ENCODE measurements at places on chromosomes 2 and 18.

- no peak overlapping the region for H3K27ac ChIP-seq
- H3K4me3 ChIP-seq, result no peak overlapping the region
- H3K36me3 ChIP-seq, result no peaks in the 10 kb centered on the region
- H3K4me1 ChIP-seq, result peaks cover 4% of the 10 kb centered on the region
- no peaks in the 10 kb centered on the region for H3K27me3 ChIP-seq
- DNase-seq, result no peak
Observed at GRCh38 chr2:121329786-121330185, 44.8 kb upstream of the TFCP2L1 start.

GRCh38 chr2:164028814-164029534 is 293.2 kb upstream of the FIGN start:
- no peaks in the 10 kb centered on the region for H3K27me3 ChIP-seq
- no peaks in the 10 kb centered on the region for H3K4me1 ChIP-seq
- no peak overlapping the region for H3K4me3 ChIP-seq
- H3K36me3 ChIP-seq, result no peaks in the 10 kb centered on the region

GRCh38 chr2:84781942-84782716 is 98.8 kb downstream of the TRABD2A start:
- no peak overlapping the region for H3K4me3 ChIP-seq
- H3K27ac ChIP-seq, result no peak overlapping the region
- no peaks in the 10 kb centered on the region for H3K27me3 ChIP-seq
- no peaks in the 10 kb centered on the region for H3K36me3 ChIP-seq
- no peak for DNase-seq
- H3K4me1 ChIP-seq, result no peaks in the 10 kb centered on the region

GRCh38 chr2:70202236-70202806 is 11.5 kb upstream of the C2orf42 start:
- DNase-seq, result no peak
- no peak overlapping the region for H3K27ac ChIP-seq
- H3K27me3 ChIP-seq, result no peaks in the 10 kb centered on the region
- no peaks in the 10 kb centered on the region for H3K4me1 ChIP-seq
- no peak overlapping the region for H3K4me3 ChIP-seq

DNA sequence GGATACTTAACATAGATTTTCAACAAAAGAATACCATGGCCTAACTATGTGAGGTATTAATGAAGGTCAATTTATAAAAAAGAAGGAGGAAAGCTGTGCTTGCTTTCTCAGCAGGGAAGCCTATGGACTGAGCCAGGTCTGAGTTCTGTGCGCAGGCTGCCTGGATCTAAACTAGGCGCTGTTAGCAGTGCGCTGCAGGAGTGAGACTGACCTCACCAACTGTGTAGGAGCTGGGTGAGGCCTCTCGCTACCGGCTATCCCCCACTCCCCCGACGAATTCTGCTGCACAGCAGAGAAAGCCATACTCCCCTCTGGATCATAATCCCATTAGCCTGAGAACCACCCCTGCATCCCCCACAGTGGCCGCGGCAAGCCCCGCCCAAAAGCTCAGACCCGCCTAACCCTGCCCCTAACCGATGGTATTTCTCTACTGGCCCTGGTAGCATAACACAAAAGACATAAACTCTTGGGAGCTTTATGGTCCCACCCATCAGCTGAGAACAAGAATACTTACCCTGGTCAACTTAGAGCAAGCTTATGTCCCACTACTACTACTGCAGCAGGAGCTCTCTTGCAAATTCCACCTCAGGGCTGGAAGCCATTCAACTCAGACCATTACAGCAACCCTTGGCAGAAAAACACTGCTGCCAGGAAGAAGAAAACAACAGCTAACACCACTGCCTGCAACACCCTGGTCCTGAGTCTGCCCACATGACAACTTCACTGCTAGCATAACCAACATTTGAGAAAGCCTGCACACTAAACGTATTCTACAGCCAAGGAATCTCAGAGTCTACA is 28.0 kb downstream of the SULT1C2 start:
- no peaks in the 10 kb centered on the region for H3K36me3 ChIP-seq
- DNase-seq, result peak; percentile 86
- no peaks in the 10 kb centered on the region for H3K27me3 ChIP-seq
- no peak overlapping the region for H3K4me3 ChIP-seq

DNA sequence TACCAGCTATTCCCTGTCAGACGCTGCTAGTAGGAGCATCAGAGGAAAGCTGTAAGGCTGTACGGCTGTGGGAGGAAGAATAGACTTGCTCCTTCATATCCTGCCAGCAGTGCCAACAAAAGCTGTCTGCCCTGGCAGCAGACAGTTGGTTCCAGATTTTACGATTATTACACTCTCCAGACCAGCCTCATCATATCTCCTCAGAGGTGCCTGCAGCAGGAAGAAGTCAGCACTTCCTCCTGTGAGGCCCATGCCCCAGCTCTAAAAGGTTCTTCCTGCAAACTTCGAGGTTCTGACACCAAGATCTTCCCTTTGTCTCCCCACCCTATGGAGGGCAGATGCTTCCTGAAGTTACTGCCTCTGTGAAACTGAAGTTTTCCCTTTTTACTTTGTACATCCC is 537.7 kb upstream of the PKDCC start:
- H3K27ac ChIP-seq, result no peak overlapping the region
- no peak for DNase-seq
- no peaks in the 10 kb centered on the region for H3K36me3 ChIP-seq
- no peaks in the 10 kb centered on the region for H3K4me1 ChIP-seq

- no peak for DNase-seq
- no peaks in the 10 kb centered on the region for H3K27me3 ChIP-seq
- H3K4me3 ChIP-seq, result no peak overlapping the region
- peaks cover 2% of the 10 kb centered on the region for H3K4me1 ChIP-seq
Observed at GRCh38 chr2:105595536-105595935, 149.2 kb upstream of the NCK2 start.

DNA sequence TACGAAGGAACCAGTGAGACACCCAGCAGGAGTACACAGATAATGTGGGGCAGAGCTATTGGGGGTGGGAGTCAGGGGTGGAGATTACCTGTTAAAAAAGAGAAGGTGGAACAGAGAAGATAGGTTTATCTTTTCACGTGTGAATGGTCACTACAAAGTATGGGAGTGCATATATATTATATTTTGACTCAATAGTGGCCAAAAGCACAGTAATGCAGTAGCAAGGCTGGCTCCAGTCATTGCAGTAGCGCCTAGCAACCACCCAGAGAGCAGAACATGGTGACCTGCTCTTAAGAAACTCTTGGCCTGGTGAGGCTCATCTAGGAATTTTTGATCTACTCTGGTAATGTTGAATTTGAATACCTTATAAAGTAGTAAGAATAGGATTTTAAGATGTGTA is 1.0 kb downstream of the IMPACT start:
- no peaks in the 10 kb centered on the region for H3K36me3 ChIP-seq
- H3K27ac ChIP-seq, result no peak overlapping the region
- H3K4me1 ChIP-seq, result peaks cover 2% of the 10 kb centered on the region
- DNase-seq, result peak; percentile 10
- peaks cover 5% of the 10 kb centered on the region for H3K27me3 ChIP-seq
- no peak overlapping the region for H3K4me3 ChIP-seq
